ENCODE measurements at places on chromosomes 4 and X. TPM values are rescaled to one million over a fixed set of nuclear protein-coding genes. Genes with fewer than 3 reads are reported as not detected.

The FAM241A gene
- total RNA-seq, result 3.2 TPM

GRCh38 chr4:19402581-19403065, 849.1 kb upstream of the SLIT2 start:
- no peak for DNase-seq

- DNase-seq, result no peak
Measured at GRCh38 chr4:106264331-106264728, 51.7 kb downstream of the TBCK start.

The PAQR3 gene
- 9.1 TPM for total RNA-seq

- DNase-seq, result no peak
Measured at GRCh38 chrX:154445776-154446175, 1.8 kb downstream of the FAM50A start.

- DNase-seq, result no peak
Measured at GRCh38 chrX:2423899-2424298, 76.9 kb downstream of the DHRSX start.

The STARD8 gene
- total RNA-seq, result 15.8 TPM

DNA sequence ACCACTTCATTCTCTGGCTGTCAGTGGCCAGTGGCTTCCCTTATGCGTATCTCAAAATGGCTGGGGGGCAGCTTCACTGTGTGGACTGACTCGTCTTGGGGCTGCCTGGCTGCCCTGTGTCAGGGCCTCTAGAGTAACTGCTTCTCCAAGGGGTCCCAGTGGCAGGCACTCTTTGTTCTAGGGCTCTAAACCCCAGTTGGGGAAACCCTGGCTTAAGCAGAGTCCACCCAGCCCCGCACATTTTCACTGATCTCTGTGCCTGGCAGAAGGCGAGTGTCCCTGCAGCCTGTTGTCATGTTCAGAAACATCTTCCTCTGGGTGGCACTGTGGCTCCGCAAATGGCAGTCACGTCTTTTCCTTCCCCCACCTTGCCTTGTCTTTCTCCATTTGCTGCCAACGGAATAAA, 59.7 kb downstream of the NBDY start:
- DNase-seq, result no peak

The CSN1S1 gene
- total RNA-seq, result not detected

The MAGEC2 gene
- total RNA-seq, result not detected

GRCh38 chr4:31370866-31371465, 650.8 kb downstream of the PCDH7 start:
- DNase-seq, result no peak

The UGT2B10 gene
- not detected for total RNA-seq

DNA sequence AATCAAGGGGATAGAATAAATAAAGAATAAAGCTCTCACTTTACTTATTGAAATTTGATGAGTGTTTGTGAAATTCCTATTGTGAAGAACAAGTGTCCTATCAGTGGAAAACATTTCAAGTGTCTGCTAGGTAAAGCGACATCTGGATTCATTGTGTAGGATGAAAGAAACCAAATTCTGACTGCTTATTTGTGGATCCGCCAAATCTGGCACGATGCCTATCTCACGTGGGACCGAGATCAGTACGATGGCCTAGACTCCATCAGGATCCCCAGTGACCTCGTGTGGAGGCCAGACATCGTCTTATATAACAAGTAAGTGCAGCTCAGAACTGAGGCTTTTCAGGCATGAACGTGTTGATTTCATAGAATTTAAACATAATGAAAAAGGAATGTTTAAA, 1.9 kb downstream of the CHRNA9 start:
- no peak for DNase-seq

The CXCL5 gene
- not detected for total RNA-seq

DNA sequence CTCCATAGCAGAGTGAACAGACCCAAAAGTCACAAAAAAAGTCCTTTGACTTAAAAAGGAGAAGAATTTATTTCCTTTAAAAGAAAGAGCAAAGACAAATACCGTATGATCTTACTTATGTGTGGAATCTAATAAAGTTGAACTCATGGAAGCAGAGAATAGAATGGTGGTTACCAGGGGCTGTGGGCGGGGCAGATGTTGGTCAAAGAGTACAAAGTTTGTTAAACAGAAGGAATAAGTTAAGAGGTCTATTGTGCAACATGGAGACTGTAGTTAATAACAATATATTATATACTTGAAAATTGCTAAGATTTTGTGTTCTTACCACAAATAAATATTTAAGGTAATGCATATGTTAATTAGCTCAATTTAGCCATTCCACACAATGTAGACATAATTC, 173.3 kb upstream of the S100G start:
- no peak for DNase-seq

- DNase-seq, result no peak
Measured at GRCh38 chr4:13483136-13483767, 888 bp downstream of the RAB28 start.

The CLGN gene
- not detected for total RNA-seq

Data from thoracic aorta (tissue), 2 donors.